ENCODE measurements at places on chromosomes 4 and X. TPM values are rescaled to one million over a fixed set of nuclear protein-coding genes. Genes with fewer than 3 reads are reported as not detected.

GRCh38 chr4:151218343-151218742 lies 58.6 kb upstream of the PRSS48 start:
- peak; percentile 43 for DNase-seq

- DNase-seq: peak; percentile 17
These were observed 581.1 kb downstream of the INPP4B start for GRCh38 chr4:142264961-142265360.

- DNase-seq: no peak
These were observed 67.9 kb downstream of the FAM47C start for GRCh38 chrX:37075892-37076595.

Gene SMR3B
- total RNA-seq: not detected

Gene BMX
- 68.9 TPM for total RNA-seq
